ENCODE measurements at places on chromosomes 1 and 21.

- DNase-seq = peak; percentile 12
Observed at GRCh38 chr21:25708467-25709065, 26.1 kb downstream of the ATP5PF start.

DNA sequence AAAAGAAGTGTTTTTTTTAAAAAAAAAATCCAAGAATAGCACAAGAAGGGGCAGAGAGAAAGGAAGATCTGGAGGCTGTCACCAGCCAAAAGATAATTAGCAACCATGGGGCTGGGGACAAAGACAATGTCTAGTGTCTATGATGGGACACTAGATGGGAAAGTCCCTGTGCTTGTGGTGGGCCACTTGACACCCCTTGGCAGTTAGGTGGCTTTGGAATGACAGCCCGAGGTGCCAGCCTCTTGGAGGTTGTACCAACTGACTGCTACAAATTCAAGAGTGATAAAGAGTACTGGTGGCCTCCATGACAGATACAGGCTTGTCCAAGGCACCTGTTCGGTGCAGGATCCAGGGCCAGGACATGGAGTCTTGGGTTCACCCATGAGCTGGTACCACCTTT lies 21.6 kb downstream of the ATP2B4 start:
- no peak for DNase-seq

DNA sequence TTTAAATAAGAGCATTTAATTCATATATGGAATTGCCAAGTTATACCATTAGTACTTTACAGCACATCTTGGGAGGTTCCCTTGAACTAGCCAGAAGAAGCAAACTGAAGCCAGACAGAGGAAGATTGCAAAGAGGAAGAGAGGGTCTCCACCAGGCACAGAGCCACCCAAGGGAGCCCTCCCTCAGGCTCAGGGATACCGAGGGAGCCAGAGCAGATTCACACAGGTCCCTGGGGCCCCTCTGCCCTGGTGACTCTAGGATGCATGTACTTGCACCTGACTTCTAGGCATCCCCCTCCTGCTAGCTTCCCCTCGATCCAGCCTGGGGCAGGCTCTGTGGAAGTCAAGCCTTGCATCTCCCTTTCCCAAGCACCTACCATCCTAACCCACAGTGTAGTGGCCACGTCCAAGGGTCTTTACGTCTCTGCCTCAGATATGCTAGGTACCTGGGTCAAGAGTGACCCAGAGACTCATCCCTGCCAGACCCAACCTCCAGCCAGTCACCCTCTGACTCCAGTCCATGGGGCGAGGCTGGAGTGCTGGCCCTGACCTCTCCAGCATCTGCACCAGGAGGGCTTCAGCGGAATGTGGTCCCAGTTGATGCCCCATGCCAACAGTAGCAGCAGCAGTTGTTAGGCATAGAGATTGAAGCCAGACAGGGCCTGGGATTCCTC lies 6.4 kb downstream of the IFNAR2 start:
- no peak for DNase-seq

DNA sequence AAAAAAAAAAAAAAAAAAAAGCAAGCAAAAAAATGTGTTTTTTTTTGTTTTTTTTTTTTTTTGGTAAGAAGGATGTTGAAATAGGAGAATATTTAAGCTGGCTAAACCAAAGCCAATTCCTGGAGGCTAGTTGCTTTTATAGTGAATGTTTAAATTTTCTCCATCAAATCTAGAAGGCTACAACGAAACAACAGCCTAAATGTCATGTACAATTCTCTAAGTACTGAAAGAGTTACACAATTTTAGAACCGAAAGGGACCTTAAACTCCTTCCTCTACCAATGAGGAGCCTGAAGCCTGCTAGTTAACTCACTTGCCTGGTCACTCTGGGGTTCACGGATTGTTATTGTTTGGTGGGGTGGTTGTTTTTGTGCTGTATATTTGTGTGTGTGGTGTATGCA lies 3.5 kb downstream of the WLS start:
- DNase-seq = peak; percentile 26

- DNase-seq = no peak
Observed at GRCh38 chr1:207302618-207303393, 18.7 kb upstream of the CD55 start.

DNA sequence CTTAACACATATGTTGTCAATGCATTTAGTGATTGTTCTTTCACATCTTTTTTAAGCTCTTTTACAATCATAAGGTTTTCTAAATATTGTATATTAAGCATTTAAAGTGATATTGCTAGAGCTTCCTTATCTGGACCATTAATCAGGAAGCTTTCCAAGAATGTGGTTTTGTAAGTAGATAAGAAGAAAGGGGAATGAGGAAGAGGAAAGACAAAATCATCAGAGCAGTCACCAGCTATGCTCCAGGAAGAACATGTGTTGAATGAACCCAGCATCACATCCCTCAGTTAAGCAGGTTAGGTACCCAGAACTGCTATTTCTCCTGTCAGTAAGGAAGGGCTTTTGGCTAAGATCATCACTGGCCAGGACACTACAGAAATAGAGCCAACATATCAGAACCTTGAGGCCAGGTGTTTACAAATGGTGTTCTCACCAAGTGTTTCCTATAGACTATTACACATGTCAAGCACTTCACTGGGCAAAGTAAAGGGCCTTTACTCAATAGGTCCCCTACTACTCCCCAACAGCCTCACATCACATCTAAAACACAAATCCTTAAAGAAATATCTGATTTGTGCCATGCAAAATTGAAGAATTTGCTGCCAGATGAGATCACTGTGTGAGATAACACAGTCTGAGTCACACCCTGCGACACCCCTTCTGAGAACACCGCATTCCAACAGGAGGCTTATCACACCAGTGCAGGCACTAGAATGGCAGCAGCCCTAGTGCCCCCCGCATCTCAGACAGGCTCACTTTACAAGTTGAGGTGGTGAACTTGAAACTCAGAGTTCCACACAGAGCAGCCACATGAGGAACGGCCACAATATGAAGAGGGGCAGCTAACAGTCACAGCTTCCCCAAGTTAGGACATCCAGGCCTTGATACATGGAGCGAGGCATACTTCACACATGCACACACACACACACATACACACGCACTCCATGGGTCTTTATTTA lies 1.8 kb upstream of the SPRR2A start:
- no peak for DNase-seq

- DNase-seq = no peak
Observed at GRCh38 chr1:191974004-191974403, 184.3 kb upstream of the RGS18 start.

- DNase-seq = no peak
Observed at GRCh38 chr1:232568906-232569553, 60.9 kb downstream of the SIPA1L2 start.

GRCh38 chr1:230917284-230918135 lies 49.2 kb upstream of the C1orf198 start:
- DNase-seq = peak; percentile 28

- no peak for DNase-seq
Observed at GRCh38 chr1:228094432-228095016, 8.6 kb downstream of the C1orf35 start.

- no peak for DNase-seq
Observed at GRCh38 chr1:43651902-43652301, 2.0 kb downstream of the KDM4A start.

DNA sequence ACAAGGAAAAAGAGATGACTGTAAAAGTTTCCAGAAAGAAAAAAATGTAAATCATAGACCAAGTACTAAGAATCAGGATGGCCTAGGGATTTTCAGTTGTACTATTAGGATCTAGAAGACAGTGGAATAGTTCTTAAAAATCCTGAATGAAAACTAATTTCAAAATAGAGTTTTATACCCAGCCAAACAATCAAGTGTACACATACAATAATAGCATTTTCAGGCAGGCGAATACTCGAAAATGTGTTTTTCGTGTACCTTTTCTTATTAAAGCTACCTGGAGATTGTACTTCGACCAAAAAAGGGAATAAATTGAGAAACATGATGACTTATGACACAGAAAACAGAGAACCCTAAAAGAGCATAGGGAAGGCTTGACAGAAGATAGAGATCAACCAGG lies 118.6 kb downstream of the SDCCAG8 start:
- no peak for DNase-seq

DNA sequence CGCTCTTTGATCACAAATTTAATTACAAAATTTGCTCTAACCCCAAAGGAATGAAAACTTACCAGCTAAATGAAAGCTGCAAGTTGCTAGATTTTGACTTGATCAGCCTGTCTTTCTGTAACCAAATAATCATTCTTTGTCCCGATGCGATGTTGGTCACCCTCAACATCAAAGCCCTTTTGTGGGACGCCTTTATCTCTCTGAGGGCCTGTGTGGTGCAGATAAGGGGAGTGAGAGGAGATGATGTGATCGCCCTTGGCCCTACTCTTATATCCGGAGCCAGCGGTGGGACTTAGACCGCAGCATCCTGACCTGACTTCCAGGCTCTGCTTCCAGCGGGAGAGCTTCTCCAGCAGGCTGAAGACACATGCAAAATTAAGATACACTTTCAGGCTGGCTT lies 19.3 kb upstream of the UMODL1 start:
- no peak for DNase-seq

DNA sequence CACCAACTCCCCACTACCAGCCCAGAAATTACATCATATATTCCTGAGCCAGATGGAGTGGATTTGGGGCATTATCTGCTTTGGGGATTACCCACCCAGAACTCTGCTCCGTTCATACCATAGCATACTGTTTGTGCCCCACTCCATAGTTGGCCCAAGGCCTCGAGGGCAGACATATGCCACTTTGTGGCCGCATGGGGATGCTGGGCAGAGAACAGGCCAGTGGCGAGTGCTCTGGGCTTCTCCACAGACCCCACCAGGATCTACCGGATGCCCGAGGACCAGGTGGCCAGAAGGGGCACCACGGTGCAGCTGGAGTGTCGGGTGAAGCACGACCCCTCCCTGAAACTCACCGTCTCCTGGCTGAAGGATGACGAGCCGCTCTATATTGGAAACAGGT lies 68.0 kb upstream of the CNTN2 start:
- no peak for DNase-seq

- no peak for DNase-seq
Observed at GRCh38 chr1:233102341-233102740, 151.9 kb downstream of the NTPCR start.

DNA sequence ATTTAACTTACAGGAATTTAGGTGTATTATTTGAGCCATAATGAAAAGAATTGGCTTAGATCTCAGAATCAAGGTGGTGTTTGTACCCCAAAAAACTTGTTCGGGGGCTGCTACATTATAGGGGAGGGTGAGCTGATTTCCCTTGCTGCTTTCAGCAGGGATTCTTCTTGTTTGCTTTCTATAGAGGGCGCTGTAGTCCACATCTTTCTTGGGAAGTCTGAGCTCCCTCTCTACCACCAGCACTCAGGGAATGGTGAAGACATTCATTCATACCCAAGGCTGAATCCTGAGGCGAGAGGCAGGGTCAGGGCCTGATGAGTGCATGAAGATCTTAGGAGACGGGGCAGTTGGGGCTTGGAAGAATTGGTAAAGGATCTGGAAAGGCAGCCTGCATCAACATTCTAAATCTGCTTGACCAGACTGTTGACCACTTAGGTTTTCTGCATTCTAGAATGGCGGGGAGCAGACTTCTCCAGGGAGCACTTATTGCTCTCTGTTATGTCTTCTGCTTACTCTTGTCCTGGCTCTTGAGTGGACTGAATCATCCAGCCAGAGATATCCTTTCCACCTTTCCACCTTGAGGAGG lies 18.9 kb downstream of the SPATA46 start:
- DNase-seq = no peak

GRCh38 chr1:118294875-118295642 lies 110.0 kb upstream of the SPAG17 start:
- DNase-seq = peak; percentile 58

GRCh38 chr1:111690306-111690617 lies 48.9 kb downstream of the INKA2 start:
- peak; percentile 7 for DNase-seq

All from right kidney (tissue), 9 donors.